ENCODE measurements at places on chromosomes 7 and 10. TPM values are rescaled to one million over a fixed set of nuclear protein-coding genes. Genes with fewer than 3 reads are reported as not detected.

DNA sequence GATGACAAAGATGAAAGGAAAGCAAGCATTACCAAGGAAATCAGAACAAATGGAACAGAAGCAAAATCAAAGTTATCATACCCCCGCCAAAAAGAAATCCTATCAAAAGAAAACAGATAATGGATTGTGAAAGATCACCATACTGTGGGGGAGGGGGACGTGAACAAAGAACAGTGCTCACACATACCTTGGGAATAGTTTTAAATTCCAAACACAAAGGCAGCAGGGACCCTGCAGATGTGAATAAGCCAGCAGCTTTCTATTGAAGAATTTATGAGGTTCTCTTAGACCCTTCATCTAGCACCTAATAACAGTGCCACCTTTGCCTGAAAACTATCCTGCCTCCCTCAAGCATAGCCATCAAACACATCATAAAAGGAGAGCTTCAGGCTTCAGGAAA is 94.0 kb downstream of the AKR1D1 start:
- no peak for DNase-seq

GRCh38 chr7:93148144-93148543 is at the start of gene SAMD9L:
SAMD9L (minus strand) TSS chr7:93148385; CDS start chr7:93135971, 12,414 bp downstream.
- peak; percentile 22 for DNase-seq

DNA sequence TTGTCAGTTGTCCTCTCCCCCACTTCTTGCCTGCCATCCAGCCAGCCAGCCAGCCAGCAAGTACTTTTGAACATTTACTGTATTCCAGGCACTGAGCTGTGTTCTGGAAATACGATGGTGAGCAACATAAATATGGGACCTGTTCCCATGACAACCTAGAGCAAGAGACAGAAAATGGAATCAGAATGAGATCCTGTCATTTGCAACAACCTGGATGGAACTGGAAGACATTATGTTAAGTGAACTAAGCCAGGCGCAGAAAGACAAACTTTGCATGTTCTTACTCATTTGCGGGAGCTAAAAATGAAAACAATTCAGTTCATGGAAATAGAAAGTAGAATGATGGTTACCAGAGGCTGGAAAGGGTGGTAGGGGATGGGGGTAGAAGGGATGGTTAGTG is 140.7 kb downstream of the ICA1 start:
- no peak for DNase-seq

DNA sequence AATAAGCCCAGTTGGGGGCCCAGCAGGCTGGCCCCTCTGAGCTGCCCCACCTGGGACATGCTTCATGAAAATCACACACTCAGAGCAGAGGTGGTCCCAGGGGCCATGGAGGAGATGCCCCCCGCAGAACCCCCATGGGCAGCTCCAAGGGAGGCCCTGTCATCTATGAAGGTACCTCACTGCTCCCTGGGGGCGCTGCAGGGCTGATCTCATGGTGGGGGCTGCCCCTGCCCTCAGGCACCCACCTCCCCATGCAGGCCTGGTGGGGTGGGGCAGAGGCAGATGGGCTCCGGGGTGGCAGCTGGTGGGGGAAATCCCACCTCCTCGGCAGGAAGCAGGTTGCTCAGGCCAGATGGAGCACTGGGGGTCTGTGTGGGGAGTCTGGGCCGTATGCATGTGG is 60.5 kb downstream of the YKT6 start:
- DNase-seq: no peak

GRCh38 chr10:58998924-58999713 is 177.3 kb upstream of the PHYHIPL start:
- DNase-seq: no peak

- no peak for DNase-seq
Observed at GRCh38 chr7:156038345-156038744, 226.1 kb upstream of the SHH start.

DNA sequence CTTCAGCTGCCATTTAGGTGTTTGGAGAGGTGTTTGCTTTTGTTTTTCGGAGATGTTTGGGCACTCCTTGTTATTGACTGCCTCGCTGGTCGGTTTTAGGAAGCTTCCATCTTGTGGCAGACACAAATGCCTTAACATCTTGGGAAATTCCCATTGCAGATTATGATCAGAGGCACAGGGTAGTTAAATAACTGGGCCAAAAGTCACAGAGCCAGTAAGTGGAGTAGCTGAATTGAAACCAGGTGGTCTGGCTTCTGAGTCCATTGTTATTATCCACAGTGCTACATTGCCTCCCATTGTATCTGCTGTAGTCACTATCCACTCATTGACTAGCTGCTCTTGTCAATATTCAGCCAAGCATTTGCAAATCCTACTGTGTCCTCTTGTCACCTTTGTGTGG is 138.2 kb upstream of the PLPP4 start:
- DNase-seq: no peak

Gene RELN
- 19.0 TPM for polyA plus RNA-seq

- no peak for DNase-seq
Observed at GRCh38 chr7:125033506-125033905, 103.9 kb upstream of the POT1 start.

- no peak for DNase-seq
Observed at GRCh38 chr7:94258418-94259300, 136.0 kb upstream of the COL1A2 start.

GRCh38 chr10:98096316-98096715 is 38.1 kb upstream of the R3HCC1L start:
- DNase-seq: no peak
